Activated gamma-delta T cell (primary cell): ENCODE measurements at places on chromosomes 5 and 9.

DNA sequence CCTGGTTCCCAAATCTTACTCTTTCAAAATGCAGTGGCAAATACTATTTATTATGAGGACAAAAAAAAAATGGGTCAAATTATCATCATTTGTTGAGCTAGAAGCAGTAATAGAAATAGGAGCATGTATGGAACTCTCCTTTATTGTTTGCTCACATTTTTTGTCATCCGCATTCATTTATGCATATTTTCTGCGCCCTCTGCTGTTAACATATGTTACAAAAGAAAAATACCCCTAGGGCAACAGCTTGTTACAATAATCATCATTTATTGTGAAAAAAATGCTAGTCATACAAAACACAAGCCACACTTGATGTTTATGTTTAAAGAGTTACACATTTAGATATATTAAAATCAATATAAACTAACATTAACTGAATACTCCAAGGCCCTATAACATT, 328.2 kb downstream of the TUSC1 start:
- DNase-seq = no peak

DNA sequence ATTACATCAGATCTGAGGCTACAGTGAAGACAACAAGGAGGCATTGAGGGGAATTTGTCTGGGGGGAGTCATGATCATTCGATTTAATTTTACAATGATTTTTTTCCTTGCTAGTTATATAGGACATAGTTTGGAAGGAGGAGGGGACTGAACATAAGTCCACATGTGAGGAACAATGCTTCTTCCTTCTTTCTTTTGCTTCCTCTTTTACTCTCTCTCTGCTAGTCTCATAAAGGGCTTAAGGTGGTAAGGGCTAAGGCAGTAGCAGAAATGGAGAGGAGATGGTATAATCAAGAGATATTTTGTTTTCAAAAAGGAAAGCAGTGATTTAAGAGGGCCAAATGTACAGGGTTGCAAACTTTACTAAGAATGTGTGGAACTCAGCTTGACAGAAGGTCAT, 64.3 kb downstream of the GRIN3A start:
- no peak for DNase-seq

DNA sequence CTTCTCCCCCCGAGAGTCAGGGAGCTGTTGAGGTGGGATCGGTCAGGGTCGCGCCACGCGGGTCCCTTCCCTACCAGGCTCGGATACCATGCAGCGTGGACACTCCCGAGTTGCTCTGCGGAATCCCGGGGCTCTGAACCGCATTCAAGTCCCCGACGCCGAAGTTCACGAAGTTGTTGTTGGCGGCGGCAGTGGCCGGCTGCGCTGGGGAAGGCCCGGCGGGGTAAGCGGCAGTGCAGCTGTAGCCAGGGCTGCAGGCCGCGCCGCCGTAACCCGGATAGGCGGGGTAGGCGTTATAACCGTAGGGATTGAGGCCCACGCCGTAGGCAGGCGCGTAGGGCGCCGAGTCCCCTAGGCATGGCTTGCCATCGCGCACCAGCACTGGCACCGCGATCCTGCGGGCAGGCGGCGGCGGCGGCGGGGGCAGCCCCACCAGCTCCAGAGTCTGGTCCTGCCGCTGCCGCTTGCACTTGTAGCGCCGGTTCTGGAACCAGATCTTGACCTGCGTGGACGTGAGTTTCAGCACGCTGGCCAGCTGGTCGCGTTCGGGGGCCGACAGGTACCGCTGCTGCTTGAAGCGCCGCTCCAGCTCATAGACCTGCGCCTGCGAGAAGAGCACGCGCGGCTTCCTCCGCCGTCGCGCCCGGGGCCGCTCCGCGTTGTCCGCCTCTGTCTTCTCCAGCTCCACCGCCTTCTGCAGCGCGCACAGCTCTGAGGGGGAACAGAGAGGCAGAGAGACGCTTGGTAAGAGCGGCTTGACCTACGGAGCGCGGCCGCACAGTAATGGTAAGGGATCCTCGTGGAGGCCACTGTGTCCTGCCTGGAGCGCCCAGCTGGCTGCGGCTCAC, 2.3 kb downstream of the NKX2-5 start:
- DNase-seq = no peak

DNA sequence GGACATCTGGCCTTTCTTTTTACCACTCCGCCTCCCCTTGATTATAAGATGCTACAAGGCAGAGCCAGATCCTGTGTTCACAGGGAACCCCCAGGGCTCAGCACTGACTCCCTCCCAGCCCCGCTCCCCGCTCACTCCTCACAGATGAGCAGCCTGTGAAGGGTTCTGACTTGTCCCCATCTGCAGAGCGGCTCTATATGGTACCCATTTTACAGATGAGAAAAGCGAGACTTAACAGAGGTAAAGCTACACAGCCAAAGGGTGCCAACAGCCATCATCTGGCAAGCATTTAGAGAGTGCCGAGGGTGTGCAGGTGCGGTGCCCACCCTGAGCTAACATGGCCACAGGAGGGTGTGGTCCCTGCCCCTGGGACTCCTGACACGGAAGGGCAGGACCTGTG, 18.8 kb downstream of the FIBCD1 start:
- DNase-seq = no peak

DNA sequence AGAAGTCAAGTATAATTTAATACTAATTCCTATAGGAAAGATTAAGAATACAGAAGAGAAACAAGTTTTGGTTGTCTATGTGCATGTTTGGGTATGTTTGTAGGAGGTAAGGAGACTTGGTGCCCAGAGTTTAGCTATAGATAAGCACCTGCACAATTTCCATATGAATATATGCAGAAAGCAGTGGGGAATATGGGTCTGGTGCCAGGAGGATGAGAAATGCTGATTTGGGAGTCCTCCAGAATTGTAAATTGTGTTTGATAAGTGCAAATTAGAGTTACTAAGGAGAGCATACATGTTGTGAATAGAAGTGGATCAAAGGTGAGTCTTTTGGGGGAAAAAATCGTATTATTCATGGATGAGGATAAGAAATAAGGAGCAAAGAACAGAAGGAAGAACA, 653.1 kb downstream of the EFNA5 start:
- DNase-seq = no peak

DNA sequence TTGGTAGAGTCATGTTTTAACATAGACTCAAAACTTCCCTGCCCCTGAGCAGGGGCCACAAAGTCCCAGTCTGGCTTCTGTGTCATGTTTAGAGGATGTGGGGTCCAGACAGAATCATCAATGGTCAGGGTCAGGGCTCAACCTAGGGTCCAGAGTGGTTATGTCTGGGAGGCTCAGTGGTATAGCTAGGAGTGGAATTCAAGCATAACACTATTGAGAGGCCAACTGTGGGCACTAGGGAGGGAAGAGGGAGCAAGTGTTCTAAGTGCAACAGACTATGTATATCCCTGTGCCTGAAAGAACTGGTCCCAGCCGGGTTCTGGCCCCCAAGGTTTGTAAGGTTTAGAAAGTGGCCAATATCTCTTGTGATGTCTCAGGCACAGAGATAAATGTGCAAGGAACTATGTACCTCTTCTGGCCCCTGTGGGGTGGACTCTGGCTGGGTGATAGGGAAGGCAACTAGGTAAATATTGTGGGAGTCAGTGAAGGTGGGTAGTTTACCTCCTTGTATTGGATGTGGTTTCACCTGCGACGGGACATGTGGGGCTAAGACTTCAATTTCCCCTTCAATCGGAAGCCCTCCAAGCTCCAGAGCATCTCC, 14.0 kb downstream of the MYORG start:
- no peak for DNase-seq

DNA sequence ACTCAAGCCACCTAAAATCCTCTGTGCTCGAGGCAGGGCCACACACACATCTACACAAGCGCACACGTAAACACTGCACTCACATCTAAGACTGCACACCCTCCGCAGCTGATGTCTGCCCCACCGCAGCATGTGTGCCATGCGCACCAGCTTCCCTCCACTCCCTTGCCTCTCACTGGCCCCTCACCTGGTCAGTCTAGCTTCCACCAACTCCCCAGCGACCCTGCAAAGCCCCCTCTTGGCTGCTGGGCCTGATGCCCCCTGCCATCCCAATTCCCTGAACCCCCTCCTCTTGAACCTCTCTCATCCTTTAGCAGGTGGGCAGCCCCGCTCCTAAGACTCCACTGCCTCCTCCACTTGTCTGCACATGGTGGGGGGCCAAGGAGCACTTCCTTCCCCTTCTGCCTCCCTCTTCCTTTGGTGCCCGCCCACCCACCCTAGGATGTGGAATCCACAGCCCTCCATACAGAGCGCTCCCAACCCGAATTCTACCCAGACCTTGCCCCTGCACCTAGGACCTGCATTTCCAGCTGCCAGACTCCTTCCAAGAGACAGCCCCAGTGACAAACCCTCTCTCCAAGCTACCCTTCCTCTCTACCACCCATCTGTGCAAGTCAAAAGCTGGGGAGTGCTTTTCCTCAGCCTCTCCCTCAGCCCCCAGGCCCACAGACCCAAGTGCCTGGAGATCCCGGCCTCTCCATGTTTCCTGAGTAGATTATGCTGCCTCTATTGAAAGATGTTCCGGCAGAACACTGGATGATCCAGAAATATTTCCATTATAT, 23.9 kb downstream of the ADAMTS2 start:
- no peak for DNase-seq

DNA sequence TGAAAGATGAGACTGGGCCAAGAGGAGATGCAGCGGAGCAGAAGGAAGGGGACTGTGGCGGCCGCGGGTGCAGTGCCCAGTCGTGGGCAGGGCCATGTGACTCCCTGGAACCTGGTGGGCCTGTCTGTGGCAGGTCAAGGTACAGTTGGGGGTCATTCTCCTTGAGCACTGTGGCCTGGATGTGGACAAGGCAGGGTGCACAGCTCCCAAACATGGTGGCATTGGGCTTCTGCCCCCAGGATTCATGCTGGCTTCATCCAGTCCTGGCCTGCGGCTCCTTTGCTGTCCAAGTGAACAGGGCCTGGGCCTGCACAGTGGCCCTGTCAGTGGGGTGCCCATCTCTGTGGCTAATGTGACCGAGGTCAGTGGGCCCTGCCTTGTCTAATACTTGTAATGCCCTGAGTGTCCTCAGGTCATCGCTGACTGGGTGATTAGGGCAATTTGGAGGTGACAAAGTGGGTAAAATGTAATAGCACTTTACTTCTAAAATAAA, 39.9 kb downstream of the CEP72 start:
- no peak for DNase-seq

- DNase-seq = no peak
These were observed 216.9 kb downstream of the SH3GL2 start for GRCh38 chr9:17795744-17796143.

GRCh38 chr5:14245132-14245925, 102.2 kb downstream of the TRIO start:
- no peak for DNase-seq

DNA sequence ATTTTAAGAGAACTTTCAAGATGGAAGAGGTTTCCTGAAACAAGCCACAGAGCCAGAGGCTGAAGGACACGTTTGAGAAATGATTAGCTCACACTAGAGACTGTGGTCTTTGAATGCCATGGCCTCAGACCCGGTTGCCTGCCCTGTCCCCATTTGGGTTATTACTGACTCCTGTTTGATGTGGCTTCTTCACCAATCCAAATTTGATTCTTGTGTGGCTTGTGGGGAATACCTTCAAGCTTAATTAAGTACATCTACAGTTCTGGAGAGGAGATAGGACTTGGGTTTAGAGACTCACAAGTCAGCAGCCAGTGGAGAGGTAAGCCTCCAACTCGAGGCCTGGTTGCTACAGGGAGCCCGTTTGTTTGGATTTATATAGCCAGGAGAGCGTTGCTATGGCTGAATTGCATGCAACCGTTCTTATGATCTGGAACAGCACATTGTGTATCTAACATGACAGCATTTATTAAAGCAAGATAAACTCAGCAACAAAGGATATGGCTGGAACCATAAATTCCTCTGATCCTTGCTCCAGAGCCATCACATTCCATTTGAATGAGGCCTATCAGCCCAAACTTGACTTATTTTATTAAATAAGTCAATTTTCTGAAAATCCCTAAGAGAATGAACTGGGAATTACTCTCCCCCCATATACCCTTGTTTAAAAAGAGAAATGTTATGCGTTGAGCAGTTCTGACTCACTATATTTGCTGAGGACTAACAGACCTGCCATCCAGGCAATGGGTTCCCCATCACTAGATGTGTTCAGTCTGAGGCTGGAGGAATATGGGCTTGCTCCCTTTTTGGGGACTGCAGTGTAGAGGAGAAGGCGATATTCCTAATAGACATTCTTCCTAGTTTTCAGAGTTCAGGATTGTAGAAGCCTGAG, 88.4 kb upstream of the TNFSF8 start:
- no peak for DNase-seq

GRCh38 chr5:73954381-73954780, 328.4 kb downstream of the ARHGEF28 start:
- no peak for DNase-seq

DNA sequence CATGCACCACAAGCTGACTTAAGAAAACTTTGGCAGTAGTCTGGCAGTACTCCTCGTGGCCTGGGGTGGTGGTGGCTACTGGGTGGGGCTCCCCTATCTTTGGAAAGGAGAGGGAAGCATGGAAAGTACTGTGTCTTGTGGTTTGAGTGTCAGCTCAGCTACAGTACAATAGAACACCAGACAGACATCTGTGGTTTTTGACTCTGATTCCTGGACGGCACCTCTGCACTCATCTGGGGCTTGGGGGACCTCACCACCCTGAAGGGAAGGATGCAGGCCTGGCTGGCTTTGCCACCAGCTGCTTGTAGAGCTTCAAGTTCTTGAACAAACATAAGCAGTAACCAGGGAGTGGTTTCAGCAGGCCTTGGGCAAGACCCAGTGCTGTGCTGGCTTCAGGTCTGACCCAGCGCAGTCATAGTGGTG, 40.6 kb downstream of the TNFSF8 start:
- DNase-seq = no peak

DNA sequence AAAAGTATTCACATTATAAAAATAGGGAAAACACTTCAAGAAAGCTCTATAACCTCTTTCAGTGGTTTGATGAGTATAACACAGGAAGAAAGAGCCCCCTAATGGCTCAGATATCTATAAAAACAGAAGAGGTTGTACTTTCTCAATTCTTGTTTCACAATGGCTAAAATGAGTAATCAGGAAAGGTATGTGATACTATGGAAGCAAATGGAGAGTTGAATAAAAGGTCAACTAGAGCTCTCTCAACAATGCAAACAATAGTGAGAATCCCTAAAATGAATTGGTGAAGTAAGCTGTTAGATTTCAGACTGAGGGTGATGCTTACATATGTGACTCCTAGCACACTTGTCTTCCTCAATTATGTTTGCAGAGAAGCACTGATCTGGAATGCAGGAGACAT, 584.6 kb upstream of the CDH18 start:
- no peak for DNase-seq

- no peak for DNase-seq
These were observed 8.2 kb upstream of the SLC46A2 start for GRCh38 chr9:112898872-112899311.

GRCh38 chr9:128798896-128799295, 11.8 kb downstream of the TBC1D13 start:
- DNase-seq = no peak
